ENCODE measurements at places on chromosomes 13 and 19. TPM values are rescaled to one million over a fixed set of nuclear protein-coding genes. Genes with fewer than 3 reads are reported as not detected.
A peak's percentile ranks its signal among the peaks of the same experiment; 100 is the strongest.

- DNase-seq, result no peak
- H3K4me3 ChIP-seq, result no peak overlapping the region
- no peaks in the 10 kb centered on the region for H3K27me3 ChIP-seq
- no peaks in the 10 kb centered on the region for H3K4me1 ChIP-seq
- H3K36me3 ChIP-seq, result no peaks in the 10 kb centered on the region
- H3K27ac ChIP-seq, result no peak overlapping the region
Measured at GRCh38 chr13:38590230-38590629, 96.6 kb upstream of the FREM2 start.

GRCh38 chr19:8446061-8446709 lies 1.4 kb downstream of the HNRNPM start:
- peaks cover 1% of the 10 kb centered on the region for H3K27me3 ChIP-seq
- no peak for DNase-seq
- peak overlapping the region; percentile 66 for H3K27ac ChIP-seq
- peaks cover 44% of the 10 kb centered on the region for H3K4me1 ChIP-seq
- peak overlapping the region; percentile 87 for H3K4me3 ChIP-seq

The AMER2 gene
- total RNA-seq, result not detected

The PNKP gene
- 138 TPM for total RNA-seq

Data from activated T-helper 1 cell treated with anti-CD3 and anti-CD28 coated beads, Interleukin-12 subunit alpha, Interleukin-12 subunit beta, Interleukin-2, Interleukin-4 antibody, amounts not matched to agents 30 ng/mL and 10 ng/mL and 1 ng/mL, durations not matched to agents 14 hours and 24 hours and 36 hours (primary cell).